ENCODE measurements at places on chromosomes 1 and 21.

DNA sequence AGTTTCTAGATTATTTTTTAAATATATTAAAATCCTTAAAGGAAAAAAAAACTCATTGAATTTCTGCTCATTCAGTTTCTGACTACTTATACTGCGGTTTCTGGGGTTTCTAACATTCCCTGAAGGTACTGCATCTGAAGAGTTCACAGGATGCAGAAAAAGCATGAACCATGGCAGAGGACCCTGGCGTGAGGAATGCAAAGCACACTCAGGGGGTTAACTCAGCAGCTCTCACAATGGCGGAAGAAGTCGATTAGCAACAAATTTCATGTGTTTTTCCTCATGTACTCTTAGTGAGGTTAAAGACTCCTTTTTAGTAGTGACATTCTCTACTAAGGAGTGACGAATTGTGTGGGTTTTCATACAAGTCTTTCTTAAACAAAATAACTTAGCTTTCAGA is 975.6 kb downstream of the NCAM2 start:
- no peak for DNase-seq

DNA sequence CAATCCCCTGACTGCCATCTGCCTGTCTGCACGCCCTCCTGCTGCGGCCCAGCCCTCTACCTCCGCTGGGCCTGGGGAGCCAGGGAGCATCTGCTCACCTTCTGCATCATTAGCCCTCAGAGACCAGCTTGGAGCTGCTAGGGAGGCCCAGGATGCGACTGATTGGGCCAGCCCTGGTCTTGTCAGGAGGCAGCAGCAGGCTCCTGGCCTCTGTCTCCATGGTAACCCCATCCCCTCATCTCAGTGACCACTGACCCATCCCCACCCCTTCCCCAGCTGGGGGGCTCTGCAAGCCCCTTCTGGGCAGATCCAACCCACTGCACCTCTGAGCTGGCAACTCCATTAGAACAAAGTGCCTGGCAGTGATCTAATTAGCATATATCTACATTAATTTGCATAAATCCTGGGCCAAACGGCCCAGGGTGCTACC is 37.7 kb downstream of the NKAIN1 start:
- DNase-seq: no peak

DNA sequence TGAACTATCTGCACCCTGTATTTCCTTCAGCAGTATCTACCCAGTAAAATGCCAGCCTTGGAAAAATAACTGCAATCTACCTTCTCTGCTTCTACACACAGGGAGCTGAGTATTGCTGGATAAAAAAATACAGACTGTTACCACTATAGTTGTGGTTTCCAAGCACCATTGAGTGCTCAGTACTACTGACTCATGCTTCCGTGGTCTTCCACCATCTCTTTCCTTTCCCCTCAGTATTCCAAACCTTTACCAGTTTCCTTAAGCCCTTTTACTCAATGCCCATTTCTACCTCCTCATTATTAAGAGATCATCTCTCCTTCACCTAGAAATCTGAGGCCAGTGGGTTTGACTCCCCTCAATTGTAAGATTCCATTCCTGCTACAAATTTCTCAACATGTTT is 23.8 kb downstream of the GLMN start:
- DNase-seq: no peak

DNA sequence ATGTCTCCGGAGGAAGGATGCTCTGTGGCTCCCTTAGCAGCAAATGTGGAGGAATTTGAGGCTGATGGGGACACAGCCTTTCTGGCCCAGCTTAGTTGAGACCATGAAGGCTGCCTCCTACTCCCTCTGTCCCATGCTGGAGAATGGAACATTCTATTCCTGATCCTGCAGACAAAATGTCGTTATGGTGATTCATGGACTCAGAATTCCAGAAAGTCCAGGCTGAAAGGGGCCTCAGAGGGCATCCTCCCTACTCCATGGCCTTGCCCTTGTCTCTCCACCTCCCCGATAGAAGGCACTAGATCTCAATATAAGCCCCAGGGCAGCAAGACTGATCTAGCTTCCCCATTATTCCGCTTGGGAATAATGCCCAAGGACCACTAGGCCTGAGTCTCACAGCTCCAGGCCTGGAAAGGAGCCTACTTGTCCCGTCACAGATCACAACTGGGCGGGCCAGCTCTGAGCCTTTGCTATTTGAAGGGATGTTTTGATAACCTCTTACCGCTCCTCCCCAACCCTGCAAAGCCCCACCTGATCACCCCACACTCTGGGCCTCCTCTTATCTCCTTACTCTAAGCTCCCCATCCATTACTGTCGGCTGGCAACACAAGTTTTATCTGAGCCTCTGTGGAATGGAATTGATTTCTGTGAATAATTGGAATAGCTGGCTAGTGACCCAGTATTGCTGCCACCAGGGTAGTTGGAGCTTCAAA is 52.8 kb upstream of the TRABD2B start:
- no peak for DNase-seq

GRCh38 chr1:184373155-184373554 is 13.7 kb upstream of the C1orf21 start:
- DNase-seq: no peak

DNA sequence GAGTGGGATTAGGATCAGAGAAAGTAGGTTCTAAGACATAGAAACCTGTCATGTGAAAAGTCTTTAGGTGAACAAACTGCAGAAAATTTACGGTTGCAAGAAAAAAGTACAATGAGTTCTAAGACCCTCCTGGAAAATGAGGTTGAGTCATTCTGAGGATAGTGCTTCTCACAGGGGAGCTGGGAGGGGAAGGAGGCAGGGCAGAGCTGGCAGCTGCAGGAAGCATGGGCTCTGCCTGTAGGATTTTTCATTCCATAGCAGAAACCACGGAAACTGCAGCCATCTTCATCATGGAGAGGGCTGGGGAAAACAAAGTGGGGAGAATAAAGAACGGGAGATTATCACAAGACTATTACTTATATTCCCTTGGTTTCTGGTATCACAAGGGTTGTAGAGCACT is 25.8 kb upstream of the THEM4 start:
- no peak for DNase-seq

DNA sequence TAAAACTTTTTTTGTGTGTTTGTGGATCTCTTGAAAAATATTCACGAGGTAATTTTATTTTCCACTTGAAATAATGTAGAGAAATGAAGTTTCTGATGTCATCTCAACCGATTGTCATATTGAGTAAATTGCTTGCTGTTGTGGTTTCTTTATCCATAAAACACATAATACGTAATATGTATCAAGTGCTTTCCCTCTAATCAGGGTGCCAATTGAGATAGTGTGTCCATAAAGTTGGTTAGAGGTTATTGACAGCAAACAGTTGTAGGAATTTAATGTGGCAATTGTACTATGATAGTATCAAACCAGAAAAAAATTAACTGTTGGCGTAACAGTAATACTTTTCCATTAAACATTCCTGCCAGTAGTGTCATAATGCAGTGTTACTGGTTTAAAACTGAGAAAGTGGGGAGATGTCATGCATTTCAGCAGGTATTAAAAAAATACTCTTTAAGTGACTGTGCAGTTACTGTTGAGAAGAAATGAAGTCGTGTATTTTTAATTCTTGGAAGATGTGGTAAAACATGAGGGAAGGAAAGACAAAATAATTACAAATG is 38.3 kb downstream of the USP25 start:
- DNase-seq: no peak

GRCh38 chr1:5254975-5255374 is 600.6 kb downstream of the AJAP1 start:
- DNase-seq: no peak

GRCh38 chr1:231695439-231696255 is 69.1 kb downstream of the DISC1 start:
- DNase-seq: no peak

DNA sequence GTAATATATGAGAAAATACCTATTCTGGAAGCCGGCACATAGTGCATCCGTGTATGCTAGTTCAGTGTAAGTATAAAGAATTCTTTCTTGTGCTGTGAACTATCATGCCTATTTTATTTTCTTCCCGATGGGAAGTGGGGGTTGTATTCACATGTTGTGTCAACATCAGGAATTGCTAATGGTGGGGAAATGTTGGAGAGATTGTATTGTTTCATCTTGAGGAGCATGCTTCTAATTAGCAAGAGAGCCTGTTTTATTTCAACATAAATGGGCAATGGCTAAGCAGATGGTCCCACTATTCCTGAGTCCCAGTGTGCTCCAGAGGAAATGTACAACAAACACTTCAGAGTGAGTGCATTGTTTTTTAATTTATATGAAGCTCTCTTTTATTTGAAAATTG is 485.2 kb downstream of the PLPP3 start:
- DNase-seq: no peak

GRCh38 chr1:22808186-22808675 is 97.6 kb downstream of the EPHB2 start:
- DNase-seq: no peak

DNA sequence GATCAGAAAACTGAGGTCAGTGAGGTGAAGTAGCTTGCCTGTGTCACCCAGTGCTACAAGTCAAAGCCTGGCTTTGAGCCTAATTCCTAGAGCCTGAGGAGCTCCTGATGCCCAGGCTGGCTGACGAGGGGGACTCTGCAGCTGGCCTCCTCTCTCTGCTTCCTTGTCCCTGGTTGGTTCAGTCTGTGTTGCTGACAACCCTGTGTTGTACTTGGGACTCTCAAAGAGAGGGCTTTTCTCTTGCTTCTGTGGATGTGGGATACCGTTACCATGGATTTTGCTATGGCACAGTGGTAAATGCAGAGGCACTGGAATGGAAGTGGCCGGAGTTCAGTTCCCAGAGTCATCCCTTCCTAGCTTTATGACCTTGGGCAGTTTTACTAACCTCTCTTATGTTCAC is 8.0 kb downstream of the VWA5B1 start:
- DNase-seq: no peak

GRCh38 chr21:19529031-19529430 is 1125.4 kb upstream of the TMPRSS15 start:
- DNase-seq: no peak

GRCh38 chr1:72060466-72061245 is 221.7 kb downstream of the NEGR1 start:
- DNase-seq: no peak

DNA sequence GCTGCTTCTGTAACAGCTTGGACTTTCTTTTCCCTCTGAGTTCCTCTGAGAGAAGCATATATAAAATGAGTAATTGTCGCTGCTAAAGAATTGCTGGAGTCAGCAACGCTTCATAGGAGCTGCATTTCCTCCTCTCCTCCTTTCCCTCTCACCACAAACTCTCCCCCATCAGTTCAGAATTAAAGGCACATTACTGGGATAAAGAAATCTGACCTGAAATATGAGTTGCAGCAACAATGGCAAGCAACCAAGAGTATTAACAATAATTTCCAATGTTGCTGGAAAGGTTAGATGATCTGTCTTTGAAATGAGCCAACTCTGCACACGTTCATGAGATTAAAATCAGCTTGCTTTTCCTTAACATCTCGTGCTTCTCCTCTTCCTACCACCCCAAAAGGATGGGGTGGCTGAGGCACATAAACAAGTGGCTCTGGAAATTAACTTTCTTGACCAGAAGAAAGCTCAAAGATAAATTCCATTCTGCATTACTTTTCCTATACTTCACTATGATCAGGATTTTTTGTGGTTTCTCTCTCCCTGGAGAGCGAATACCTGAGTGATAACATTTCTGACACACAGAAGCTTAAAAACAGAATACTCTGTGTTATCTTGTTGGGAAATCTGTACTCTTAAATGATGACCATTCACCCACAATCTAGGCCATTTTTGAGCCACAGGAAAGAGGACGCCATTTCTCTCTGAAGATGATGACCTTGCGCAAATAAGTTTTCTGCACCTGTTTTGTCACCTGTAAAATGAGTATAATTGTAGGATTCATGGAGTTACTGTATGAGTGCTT is 90.2 kb downstream of the TGFBR3 start:
- DNase-seq: no peak
